A549 treated with CpdA at 1 μM for 4 hours (cell line): ENCODE measurements at places on chromosomes 2 and 18. TPM values are rescaled to one million over a fixed set of nuclear protein-coding genes. Genes with fewer than 3 reads are reported as not detected.

Gene TSGA10
- 2.8 to 6.8 TPM (median 5.1 TPM) in 5 replicates for total RNA-seq

Gene EFR3B
- total RNA-seq: 13.5 to 17.6 TPM (median 14.6 TPM) in 5 replicates

Gene TMEM163
- 0.07 to 0.12 TPM (median 0.07 TPM) in 3 of 5 replicates, not detected in the others for total RNA-seq

Gene TPO
- total RNA-seq: 0.07 to 0.18 TPM (median 0.13 TPM) in 4 of 5 replicates, not detected in the other

Gene LIMS1
- total RNA-seq: 36.3 to 64.0 TPM (median 56.3 TPM) in 5 replicates

Gene MEP1B
- total RNA-seq: 0.07 to 0.27 TPM in 2 of 5 replicates, not detected in the others

Gene TMEM37
- 1.2 to 2.1 TPM (median 1.9 TPM) in 5 replicates for total RNA-seq

Gene POTEJ
- total RNA-seq: not detected in 5 replicates
